ENCODE measurements at places on chromosomes 12 and 14. TPM values are rescaled to one million over a fixed set of nuclear protein-coding genes. Genes with fewer than 3 reads are reported as not detected.

Gene ERP27
- total RNA-seq, result 0.37 TPM

Gene CDKL1
- 9.0 TPM for total RNA-seq

Gene CLEC14A
- 60.1 TPM for total RNA-seq

Gene MYO1H
- total RNA-seq, result not detected

Gene SLC10A1
- not detected for total RNA-seq

Gene SARNP
- total RNA-seq, result 67.1 TPM

Gene GALNT9
- 0.81 TPM for total RNA-seq

Gene CELA1
- not detected for total RNA-seq

Gene REP15
- 1.2 TPM for total RNA-seq

Gene AVPR1A
- total RNA-seq, result not detected

Gene KCNMB4
- 2.4 TPM for total RNA-seq

Gene GNB3
- total RNA-seq, result 0.20 TPM

Gene NPFF
- total RNA-seq, result not detected

Gene KRT3
- not detected for total RNA-seq

Gene GLIPR1L1
- not detected for total RNA-seq

Gene SYNE3
- total RNA-seq, result 34.0 TPM

Gene FOXM1
- total RNA-seq, result 4.2 TPM

Gene AKAP6
- 0.05 TPM for total RNA-seq

Gene DDHD1
- 8.4 TPM for total RNA-seq

Gene ANKS1B
- total RNA-seq, result 10.9 TPM

Gene NEUROD4
- not detected for total RNA-seq

Gene CARMIL3
- not detected for total RNA-seq

Gene SOAT2
- total RNA-seq, result not detected

Gene NFATC4
- 54.5 TPM for total RNA-seq

Gene RASAL1
- not detected for total RNA-seq

Gene PMEL
- 0.44 TPM for total RNA-seq

Gene NOC4L
- total RNA-seq, result 12.4 TPM

Gene TIMM9
- 55.1 TPM for total RNA-seq

Gene ACOT6
- total RNA-seq, result not detected

Gene RPS6KL1
- total RNA-seq, result 4.4 TPM

Gene LRTM2
- total RNA-seq, result not detected

Gene KRT83
- not detected for total RNA-seq

Gene KCNH3
- total RNA-seq, result 0.12 TPM

Gene DNAI7
- total RNA-seq, result 0.12 TPM

Gene E2F7
- total RNA-seq, result 0.44 TPM

Gene RTL1
- total RNA-seq, result not detected

Gene IGF1
- total RNA-seq, result 1.1 TPM

Gene CYP46A1
- total RNA-seq, result 0.19 TPM

Gene DAO
- total RNA-seq, result not detected

Gene BCAT1
- 48.9 TPM for total RNA-seq

Gene SIRT4
- 0.50 TPM for total RNA-seq

Gene LBHD2
- not detected for total RNA-seq

Gene TAS2R9
- total RNA-seq, result not detected

Gene USP15
- 12.6 TPM for total RNA-seq

Gene SYCP3
- total RNA-seq, result not detected

Gene HCAR3
- total RNA-seq, result not detected

Gene EML1
- total RNA-seq, result 19.1 TPM

Gene GPR137C
- total RNA-seq, result 0.39 TPM

Gene MUCL1
- total RNA-seq, result not detected

Gene KRT73
- total RNA-seq, result not detected

Gene DNAJC22
- not detected for total RNA-seq

Gene MAP1LC3B2
- total RNA-seq, result 0.24 TPM

Gene SERPINA4
- total RNA-seq, result not detected

Gene GZMH
- not detected for total RNA-seq

Data from cardiac ventricle fibroblast (primary cell).